ENCODE measurements at places on chromosomes 16 and 17.

DNA sequence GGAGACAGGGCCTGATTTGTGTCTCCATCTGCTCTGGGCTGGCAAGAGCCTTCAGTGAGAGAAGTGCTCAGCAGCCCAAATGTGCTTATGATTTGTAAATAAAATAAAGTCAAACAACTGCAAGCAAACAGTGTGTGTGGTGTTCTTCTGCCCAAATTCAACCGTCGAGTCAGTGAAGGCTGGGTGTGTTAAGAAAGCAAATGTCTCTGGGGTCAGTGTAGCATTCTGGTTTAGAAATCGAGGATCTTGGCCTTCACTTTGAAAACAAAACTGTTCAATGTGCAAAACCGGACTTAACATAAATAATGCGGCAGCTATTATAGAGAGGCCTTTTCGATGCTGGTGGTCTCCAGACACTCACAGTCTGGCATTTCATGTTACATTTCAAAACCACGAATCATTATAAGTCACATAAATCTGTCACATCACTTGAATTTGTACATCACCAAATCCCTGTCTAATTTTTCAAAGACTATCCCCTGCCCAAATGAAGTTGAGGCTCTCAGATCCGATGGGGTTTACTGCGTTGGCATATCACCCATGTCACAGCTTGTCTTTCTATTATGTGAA lies 158.6 kb upstream of the MYOCD start:
- no peak for DNase-seq

- DNase-seq: no peak
These were observed 8.9 kb upstream of the DLX3 start for GRCh38 chr17:50003911-50004310.

GRCh38 chr17:4536742-4537411 lies 18.3 kb downstream of the MYBBP1A start:
- DNase-seq: no peak

- no peak for DNase-seq
These were observed 647 bp downstream of the FBXL20 start for GRCh38 chr17:39400547-39401411.

- DNase-seq: no peak
These were observed 27.1 kb downstream of the TMEM235 start for GRCh38 chr17:78258323-78259191.

GRCh38 chr17:72974605-72975232 lies 117.8 kb downstream of the SLC39A11 start:
- DNase-seq: no peak

GRCh38 chr16:85588562-85589503 lies 24.3 kb upstream of the GSE1 start:
- DNase-seq: no peak

GRCh38 chr17:27218041-27218440 lies 75.9 kb upstream of the WSB1 start:
- DNase-seq: no peak

GRCh38 chr17:7114241-7114874 lies at the start of gene ASGR2:
TSS of gene ASGR2 (minus strand) at chr17:7114822. CDS start at chr17:7114240, 582 bp downstream.
- DNase-seq: no peak

GRCh38 chr17:73947966-73948355 lies 255.5 kb upstream of the RPL38 start:
- no peak for DNase-seq

DNA sequence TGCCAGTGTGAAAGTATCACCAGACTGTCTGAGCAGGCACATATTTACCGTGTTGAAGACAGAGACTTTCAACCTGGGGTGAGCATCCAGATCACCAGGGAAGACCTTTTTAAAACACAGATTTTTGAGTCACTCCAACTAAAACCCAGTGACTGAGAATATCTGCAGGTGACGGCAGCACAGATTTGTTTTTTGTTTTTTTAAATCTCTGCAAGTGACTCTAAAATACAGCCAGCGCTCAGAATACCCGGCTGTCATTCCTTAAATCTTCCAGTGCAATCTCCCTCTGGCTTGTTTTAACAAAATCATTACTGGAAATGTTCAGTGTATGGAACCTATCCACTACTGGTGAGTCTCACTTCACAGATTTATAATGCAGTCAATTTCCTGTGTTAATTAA lies 19.3 kb upstream of the INPP5K start:
- no peak for DNase-seq

GRCh38 chr17:78865682-78866390 lies 25.2 kb upstream of the USP36 start:
- DNase-seq: no peak

DNA sequence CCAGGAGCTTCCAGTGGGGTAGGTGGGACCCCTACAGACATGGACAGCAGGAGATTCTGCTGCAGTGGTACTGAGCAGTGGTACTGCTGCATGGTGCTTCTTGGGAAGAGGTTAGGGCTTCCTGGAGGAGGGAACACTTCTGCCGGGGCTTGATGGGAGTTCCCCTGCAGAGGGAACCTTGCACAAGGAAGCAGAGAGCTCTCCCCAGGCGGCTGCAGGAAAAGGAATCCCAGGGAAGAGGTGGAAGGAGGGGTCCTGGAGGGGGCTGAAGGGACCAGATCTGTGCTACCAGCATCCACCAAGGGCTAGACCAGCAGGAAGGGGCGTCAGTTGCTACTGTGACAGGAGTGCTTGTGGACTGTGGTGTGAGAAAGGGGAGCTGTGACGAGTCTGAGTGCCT lies 10.6 kb downstream of the RIPOR1 start:
- no peak for DNase-seq

GRCh38 chr17:62572888-62573401 lies 54.5 kb upstream of the MRC2 start:
- no peak for DNase-seq

DNA sequence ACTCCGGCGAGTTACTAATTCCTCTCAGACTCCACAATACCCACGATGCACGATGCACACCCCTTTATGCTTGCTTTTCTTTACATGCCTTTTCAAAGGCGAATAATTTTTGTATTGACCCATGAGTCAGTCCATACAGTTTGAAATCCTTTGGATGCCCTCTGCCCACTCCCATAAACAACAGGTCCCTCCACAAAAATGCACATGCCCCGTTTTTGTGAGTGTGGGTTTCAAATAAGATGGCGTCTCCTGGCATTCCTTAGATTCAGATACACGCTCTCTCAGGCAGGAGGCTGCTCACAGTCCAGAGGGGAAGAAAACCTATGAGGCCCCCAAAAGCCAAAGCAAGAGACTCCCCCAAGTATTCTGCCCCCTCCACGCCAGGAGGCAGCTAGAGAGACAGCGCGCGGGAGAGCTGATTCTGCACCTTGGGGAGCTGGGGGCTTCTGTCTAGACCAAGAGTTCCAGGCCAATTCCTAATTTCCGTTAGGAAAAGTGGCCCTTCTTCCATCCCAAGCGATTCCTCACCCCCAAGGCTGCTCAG lies 19.6 kb upstream of the HOXB9 start:
- DNase-seq: no peak
